ENCODE measurements at places on chromosomes 7 and 10. TPM values are rescaled to one million over a fixed set of nuclear protein-coding genes. Genes with fewer than 3 reads are reported as not detected.

Gene LRRC17
- total RNA-seq, result 3.1 TPM

DNA sequence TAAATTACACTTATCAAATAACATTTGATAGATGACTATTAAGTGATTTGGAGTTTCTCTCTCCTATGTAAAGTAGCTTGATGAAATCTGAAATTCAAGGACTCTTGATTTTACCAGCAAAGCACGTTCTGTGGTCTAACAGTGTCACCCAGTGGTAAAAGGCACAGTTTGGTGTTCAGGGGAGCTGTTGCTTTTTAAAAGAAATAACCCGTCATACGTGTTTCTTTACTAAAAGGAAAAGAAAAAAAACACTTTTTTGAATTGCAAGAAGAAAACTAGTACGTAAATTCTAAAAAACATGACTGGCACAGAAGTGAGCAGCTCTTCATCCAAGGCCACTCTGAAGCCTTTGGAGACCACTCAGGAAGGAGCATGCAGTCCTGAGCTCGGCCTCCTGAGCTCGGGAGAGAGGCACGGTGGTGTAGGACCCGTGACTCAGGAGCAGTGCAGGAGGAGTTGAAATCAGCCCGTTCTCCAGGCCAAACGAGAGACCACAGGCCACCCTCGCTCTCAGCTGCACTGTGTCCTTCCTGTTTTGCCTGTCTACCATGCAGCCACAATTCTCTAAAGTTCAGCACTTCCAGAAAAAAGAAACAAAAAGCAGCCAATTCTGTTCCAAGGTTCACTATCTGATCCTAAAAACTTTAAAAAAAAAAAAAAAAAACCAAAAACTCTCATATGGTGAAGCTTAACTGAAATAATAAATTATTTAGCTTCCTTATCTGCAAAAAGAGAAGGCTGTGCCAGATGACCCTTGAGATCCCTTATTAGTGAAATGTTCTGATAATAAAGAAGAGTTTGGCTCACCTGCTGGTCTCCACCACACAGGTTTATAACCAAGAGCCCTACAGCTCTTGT lies 212.6 kb upstream of the FRMD4A start:
- H3K36me3 ChIP-seq, result no peaks in the 10 kb centered on the region
- peaks cover 13% of the 10 kb centered on the region for H3K4me1 ChIP-seq
- peak; percentile 60 for DNase-seq
- H3K27ac ChIP-seq, result peak overlapping the region; percentile 81
- peak overlapping the region; percentile 22 for H3K4me3 ChIP-seq
- H3K27me3 ChIP-seq, result no peaks in the 10 kb centered on the region

Gene DIP2C
- 4.8 TPM for total RNA-seq

GRCh38 chr7:12386313-12386740 lies 17.3 kb downstream of the VWDE start:
- no peaks in the 10 kb centered on the region for H3K4me1 ChIP-seq
- H3K4me3 ChIP-seq, result no peak overlapping the region
- no peak overlapping the region for H3K27ac ChIP-seq
- no peaks in the 10 kb centered on the region for H3K27me3 ChIP-seq
- no peak for DNase-seq

DNA sequence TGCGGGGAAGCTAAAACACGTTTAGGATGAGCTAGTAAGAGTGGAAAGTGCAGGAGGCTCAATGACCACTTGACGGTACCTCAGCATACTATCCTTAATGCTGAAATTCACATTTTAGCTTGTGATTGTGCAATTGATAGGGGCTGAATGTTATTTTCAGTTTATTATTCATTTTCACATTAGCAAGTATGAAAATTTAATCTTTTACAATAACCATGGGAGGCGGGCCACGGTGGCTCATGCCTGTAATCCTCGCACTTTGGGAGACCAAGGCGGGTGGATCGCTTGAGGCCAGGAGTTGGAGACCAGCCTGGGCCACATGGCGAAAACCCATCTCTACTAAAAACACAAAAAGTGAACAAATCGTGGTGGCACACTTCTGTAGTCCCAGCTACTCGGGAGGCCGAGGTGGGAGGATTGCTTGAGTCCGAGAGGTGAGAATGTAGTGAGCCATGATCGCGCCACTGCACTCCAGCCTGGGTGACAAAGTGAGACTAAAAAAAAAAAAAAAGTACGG lies 22.0 kb upstream of the ANLN start:
- DNase-seq, result no peak
- no peak overlapping the region for H3K4me3 ChIP-seq
- H3K27ac ChIP-seq, result peak overlapping the region; percentile 83
- H3K27me3 ChIP-seq, result no peaks in the 10 kb centered on the region

DNA sequence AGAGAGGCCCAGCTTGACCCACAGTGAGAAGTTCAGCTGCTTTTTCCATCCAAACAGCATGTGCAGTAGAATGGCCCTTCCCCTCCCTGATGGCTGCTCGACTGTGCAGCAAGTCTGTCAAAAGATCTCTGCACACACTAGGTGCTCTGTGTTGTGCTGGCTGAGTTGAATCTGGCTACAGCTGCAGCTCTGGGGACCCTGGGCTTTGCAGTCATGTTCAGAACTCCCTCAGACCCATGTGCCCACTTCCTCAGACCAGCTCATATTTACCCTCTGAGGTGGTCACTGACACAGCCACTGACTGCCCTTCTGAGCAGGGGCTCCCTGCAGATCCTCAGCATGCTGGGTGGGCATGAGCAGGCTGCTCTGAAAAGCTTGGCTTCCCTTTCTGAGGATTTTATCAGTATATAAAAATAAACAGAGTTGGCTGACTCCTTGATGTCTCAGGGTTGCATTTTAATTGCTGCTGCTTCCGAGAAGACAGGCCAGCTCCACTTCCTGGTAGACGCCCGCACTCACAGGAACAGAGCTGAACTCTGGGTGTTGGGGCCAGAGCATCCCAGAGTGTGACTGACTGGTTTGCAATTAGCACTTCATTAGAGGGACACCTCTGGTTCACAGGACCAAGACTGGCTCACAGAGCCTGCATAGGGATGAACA lies 507.9 kb downstream of the RPS24 start:
- no peaks in the 10 kb centered on the region for H3K36me3 ChIP-seq
- no peaks in the 10 kb centered on the region for H3K27me3 ChIP-seq
- H3K27ac ChIP-seq, result no peak overlapping the region
- H3K4me1 ChIP-seq, result no peaks in the 10 kb centered on the region
- H3K4me3 ChIP-seq, result no peak overlapping the region

- H3K36me3 ChIP-seq, result no peaks in the 10 kb centered on the region
- peak overlapping the region; percentile 63 for H3K4me3 ChIP-seq
- peak; percentile 79 for DNase-seq
- peak overlapping the region; percentile 88 for H3K27ac ChIP-seq
- peaks cover 47% of the 10 kb centered on the region for H3K4me1 ChIP-seq
These were observed 1.8 kb upstream of the MICALL2 start for GRCh38 chr7:1460821-1461645.

DNA sequence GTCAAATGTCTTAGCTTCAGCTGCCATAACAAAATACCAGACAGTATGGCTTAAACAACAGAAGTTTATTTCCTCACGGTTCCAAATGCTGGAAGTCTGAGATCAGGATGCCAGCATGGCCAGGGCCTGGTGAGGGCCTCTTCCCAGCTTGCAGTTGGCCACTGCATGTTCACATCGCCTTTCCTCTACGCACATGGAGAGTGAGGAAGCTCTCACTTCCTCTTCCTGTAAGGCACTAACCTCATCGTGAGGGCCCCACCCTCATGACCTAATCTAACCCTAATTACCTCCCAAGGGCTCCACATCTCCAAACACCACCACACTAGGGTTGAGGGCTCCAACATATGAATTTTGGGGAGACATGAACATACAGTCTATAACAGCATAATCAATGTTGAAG lies 14.4 kb downstream of the ZNF33B start:
- peaks cover 11% of the 10 kb centered on the region for H3K36me3 ChIP-seq
- no peaks in the 10 kb centered on the region for H3K4me1 ChIP-seq
- no peak for DNase-seq
- no peak overlapping the region for H3K4me3 ChIP-seq

- peaks cover 3% of the 10 kb centered on the region for H3K4me1 ChIP-seq
- no peak overlapping the region for H3K4me3 ChIP-seq
- no peaks in the 10 kb centered on the region for H3K36me3 ChIP-seq
- H3K27me3 ChIP-seq, result no peaks in the 10 kb centered on the region
- DNase-seq, result no peak
These were observed 310.7 kb downstream of the PRKG1 start for GRCh38 chr10:51384971-51385370.

DNA sequence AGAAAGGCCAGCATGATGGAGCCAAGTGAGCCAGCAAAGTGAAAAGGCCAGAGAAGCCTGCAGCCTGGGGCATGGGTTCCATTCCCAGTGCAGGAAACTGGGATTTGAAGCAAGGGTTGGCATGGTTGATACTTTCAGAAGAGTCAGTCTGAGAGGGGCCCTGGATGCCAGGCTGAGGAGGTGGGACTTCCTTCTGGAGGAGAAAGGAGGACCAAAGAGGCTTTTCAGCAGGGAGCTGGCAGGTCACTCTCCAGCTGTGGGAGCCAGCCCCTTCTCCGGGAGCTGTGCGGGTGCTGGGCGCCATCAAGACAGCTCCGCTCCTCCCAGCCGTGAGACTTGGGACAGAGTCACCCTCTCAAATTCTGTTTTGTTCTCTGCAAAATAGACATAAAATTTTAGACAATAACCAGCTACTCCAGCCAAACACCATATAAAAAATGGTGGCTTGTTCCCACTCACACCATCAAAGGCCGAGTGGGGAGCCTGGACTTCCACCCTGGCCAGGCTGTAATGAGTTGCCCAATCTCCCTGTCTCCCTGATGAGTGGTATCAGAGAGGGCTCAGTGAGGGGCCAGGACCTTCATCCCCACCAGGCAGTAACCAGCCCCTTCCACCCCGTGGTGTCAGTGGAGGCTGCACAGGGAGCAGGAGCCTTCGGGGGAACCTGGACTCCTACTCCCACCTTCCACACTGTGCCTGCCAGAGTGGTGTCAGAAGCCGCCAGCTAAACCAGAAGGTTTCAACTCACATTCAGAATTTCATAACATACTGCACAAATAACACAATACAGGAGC lies 133.6 kb upstream of the RET start:
- no peak for DNase-seq
- H3K4me1 ChIP-seq, result no peaks in the 10 kb centered on the region
- H3K27me3 ChIP-seq, result no peaks in the 10 kb centered on the region
- no peaks in the 10 kb centered on the region for H3K36me3 ChIP-seq
- H3K4me3 ChIP-seq, result no peak overlapping the region

DNA sequence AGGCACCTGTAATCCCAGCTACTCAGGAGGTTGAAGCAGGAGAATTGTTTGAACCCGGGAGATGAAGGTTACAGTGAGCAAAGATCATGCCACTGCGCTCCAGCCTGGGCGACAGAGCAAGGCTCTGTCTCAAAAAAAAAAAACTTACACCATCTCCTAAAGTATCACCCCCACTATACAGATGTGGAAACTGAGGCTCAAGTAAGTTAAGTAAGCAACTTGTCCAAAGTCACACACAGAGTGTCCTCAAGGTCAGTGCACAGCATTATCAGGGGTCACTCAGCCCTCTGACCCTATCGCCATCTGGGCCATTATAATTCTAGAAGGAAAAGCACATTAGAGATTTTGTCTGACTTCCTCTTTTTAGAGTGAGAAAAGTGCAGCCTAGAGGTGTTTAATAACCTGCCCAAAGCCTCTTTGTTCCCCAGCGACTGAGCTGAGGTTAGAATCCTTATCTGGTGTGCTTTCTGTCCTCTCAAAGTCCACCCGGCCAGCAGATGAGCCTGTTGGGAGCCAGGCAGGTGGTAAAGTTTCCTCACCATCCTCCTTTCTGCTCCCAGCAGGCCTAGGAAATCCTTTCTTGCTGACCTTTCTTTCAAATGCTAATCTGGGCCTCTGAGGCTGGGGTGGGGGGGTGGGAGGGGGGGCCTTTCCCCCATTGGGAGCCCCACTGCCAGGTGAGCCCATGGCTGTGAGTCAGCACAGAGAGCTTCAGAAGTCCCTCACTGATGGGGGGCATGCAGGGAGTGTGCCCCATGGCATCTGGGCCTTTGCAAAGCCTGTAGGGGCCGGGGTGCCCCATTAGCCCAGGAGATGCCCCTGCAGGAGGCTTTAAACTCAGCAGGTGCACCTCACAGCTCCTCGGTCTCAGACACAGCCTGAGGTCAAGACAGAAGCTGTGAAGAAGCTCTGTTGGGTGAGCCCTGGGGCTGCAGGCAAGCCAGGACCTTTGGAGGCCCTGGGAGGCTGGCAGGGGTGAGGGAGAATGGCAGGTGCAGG lies 12.0 kb upstream of the KCNMA1 start:
- no peak for DNase-seq
- no peaks in the 10 kb centered on the region for H3K36me3 ChIP-seq
- H3K4me1 ChIP-seq, result no peaks in the 10 kb centered on the region
- no peak overlapping the region for H3K4me3 ChIP-seq
- no peak overlapping the region for H3K27ac ChIP-seq
- no peaks in the 10 kb centered on the region for H3K27me3 ChIP-seq

Gene LIPJ
- total RNA-seq, result not detected

- H3K27me3 ChIP-seq, result no peaks in the 10 kb centered on the region
- peak; percentile 27 for DNase-seq
- no peak overlapping the region for H3K4me3 ChIP-seq
- H3K27ac ChIP-seq, result no peak overlapping the region
- H3K36me3 ChIP-seq, result no peaks in the 10 kb centered on the region
- H3K4me1 ChIP-seq, result no peaks in the 10 kb centered on the region
These were observed 30.0 kb upstream of the TES start for GRCh38 chr7:116180302-116180701.

GRCh38 chr10:71708301-71708703 lies 11.3 kb downstream of the C10orf105 start:
- no peak overlapping the region for H3K4me3 ChIP-seq
- no peaks in the 10 kb centered on the region for H3K36me3 ChIP-seq
- DNase-seq, result peak; percentile 49
- no peaks in the 10 kb centered on the region for H3K27me3 ChIP-seq

DNA sequence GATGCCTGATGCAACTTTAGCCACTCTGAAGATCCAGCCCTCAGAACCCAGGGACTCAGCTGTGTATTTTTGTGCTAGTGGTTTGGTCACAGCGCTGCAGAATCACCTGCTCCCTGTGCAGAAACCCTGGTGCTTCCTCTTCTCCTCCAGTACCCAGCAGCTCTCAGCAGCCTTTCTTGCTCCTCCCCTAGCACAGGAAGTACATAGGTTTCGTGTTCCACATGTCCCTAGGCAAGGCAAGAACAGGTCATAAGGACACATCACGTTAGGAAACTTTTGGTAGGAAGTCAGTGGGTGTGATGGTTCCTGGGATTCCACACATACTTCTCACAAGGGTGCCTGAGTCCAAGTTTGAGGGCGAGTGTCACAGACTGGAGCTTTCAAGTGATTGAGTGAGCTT lies 167.9 kb upstream of the PRSS1 start:
- no peak overlapping the region for H3K4me3 ChIP-seq
- H3K36me3 ChIP-seq, result no peaks in the 10 kb centered on the region
- no peaks in the 10 kb centered on the region for H3K4me1 ChIP-seq

Gene NKX2-3
- not detected for total RNA-seq
